ENCODE measurements at places on chromosomes 5 and 9.

DNA sequence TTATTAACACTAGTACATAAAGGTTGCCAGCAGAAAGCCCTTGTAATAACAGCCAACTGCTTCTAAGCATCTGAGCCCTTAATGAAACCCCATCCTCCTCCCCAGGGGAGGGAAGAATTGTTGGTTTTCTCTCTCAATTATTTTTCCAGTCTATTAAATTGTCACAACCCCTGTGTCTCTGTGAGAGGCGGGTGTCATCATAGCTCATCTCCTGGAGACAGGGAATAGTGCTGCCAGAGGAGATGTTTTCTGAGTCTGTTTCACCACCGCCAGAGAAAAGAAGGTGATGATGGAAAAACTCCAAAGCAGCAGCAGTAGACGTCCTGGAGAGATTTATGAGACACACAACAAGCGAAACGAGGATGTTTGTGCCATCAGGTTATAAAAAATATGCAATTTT lies 271.1 kb upstream of the NMUR2 start:
- no peak for DNase-seq

- DNase-seq, result no peak
These were observed 11.6 kb downstream of the GADD45G start for GRCh38 chr9:89616411-89616810.

- no peak for DNase-seq
These were observed 1.2 kb downstream of the MTAP start for GRCh38 chr9:21803649-21804048.

GRCh38 chr5:78813906-78814530 lies 165.4 kb upstream of the LHFPL2 start:
- DNase-seq, result no peak

GRCh38 chr5:62143268-62144229 lies 162.5 kb upstream of the KIF2A start:
- no peak for DNase-seq

Data from right lobe of liver (tissue), 6 donors.